ENCODE measurements at places on chromosomes 16 and 17.

DNA sequence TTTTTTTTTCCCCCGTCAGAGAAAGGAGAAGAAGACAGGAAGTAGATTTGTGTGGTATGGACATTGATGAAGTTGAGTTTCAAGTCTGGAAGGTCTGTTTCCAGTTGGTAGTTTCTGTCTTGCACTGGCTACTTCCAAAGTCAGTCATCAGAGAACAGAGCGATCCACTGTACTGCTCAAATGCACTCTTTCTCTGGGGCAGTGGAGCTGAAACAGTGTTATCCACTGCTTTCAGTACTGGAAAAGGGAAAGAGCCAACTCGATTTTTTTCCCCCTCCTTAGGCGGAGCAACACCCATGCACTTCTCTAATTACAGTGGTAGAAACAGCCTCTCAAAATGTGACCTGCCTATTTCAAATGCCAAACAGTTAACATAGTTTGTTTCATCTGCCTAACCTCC, 7.4 kb downstream of the PRKCA start:
- no peak for DNase-seq

- no peak for DNase-seq
These were observed 2.2 kb downstream of the MAPK8IP3 start for GRCh38 chr16:1708083-1708767.

DNA sequence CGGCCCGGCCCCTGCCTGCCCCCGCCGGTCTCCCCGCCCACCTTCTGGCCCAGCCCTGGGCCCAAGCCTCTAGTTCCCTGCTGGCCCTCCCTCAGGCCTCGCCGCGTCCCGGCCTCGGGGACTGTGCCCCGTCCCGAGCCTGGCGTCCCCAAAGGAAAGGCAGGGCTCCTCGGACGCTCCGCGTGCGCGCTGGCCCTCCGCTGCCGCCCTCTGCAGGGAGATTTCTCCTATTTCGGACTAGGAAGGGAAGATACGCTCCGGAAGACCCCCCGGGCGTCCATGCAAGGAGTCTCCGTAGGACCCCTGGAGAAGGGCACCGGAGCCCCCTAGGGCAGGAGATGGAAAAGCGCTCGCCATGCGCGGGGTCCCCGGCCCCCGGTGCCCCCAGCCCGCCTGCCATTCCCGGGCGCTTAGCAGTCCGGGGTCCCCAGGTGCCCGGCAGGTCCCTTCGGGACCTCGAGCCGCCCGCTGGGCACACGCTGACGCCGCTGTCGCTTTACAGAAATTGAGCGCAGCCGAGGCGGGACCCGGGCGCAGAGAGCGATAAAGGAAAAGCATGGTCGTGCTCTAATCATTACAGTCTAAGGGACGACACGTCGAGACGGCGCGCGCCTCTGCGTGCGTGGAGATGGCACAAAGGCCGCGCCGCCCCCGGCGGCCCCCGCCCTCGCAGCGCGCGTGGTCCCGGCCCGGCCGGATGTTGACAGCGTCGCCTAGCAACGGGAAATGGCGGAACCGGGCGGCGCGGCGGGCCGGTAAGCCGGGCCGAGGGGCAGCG, at the start of gene CCDC40:
CCDC40 (plus strand) TSS at position 706 of the 778 bp plus-strand sequence; CDS start at position 727, 21 bp downstream.
- peak; percentile 65 for DNase-seq

- no peak for DNase-seq
These were observed 9.1 kb downstream of the SOX8 start for GRCh38 chr16:990516-991291.

GRCh38 chr16:77785373-77785764, 3.0 kb upstream of the VAT1L start:
- no peak for DNase-seq

DNA sequence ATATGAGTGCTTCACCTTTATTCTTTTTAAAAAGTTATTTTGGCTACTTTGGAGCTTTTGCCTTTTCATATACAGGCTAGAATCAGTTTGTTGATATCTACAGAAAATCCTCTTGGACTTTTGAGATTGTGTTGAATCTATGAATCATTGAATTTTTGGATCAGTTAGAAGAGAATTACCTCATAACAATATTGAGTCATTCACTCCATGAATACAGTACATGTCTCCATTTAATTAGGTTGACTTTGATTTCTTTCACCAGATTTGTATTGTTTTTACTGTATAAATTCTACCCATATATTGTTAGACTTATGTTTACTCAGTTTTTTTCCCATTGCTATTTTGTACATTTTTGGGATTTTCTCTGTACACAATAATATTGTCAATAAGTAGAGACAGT, 54.4 kb downstream of the TAOK1 start:
- no peak for DNase-seq

DNA sequence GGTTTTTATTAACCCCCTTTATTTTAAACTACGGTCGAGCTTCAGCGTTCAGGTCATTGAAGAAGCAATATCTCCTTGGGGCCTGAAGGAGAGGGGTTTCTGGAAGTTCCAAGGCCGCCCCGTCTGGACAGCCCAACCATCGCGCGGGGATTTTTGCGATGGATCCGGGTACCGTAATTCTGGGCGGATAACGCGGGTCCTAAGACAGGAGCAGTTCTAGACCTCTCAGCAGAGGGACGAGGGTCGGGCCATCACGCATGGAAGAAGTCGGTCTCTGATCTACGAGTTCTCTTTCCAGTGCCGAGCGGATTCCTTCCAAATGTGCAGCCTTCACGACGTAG, 3.6 kb downstream of the BORCS6 start:
- no peak for DNase-seq

GRCh38 chr17:67137860-67138259, 93.5 kb downstream of the CACNG1 start:
- no peak for DNase-seq

DNA sequence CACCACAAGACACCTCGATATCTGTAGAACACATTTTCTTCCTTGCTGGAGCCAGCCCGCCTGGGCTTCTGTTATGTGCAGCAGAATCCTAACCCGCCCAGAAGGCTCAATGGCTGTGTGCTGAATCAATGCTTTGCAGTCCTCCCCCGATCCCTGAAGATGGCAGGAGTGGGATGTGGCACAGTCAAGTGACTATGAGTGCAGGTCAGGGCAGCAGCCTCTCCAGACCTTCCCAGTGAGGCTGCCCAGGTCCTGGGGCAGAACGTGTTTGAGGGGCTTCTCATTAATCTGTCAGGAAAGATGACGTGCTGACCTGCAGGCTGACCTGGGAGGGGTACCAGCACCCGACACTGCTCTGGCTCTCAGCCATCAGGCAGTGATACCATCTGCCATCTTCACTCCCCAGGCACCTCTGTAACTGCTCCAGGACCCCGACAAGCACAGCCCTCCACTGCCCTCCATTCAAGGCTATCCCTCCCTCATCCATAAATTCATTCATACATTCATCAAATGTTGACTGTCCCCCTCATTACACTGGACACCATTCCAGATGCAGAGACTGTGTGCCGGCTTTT, 35.2 kb downstream of the LRRC75A start:
- DNase-seq, result no peak

GRCh38 chr16:81466356-81466980, 21.9 kb downstream of the CMIP start:
- DNase-seq, result no peak

DNA sequence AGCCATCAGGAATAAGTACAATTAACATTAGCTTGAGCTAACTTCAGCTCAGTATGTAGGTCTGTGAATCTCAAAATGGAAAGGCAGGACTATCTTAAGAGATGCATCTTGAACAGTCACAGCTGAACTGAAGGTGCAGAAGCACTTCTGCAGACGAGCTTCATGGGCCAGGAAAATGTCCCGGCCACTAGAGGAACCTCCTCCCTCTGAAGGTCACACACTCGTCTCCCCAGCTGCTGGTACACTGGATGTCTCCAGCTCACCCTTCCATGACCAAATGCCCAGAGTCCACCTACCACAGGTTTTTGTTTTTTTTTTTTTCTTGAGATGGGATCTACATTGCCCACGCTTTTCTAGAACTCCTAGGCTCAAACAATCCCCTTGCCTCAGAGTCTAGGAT, 33.2 kb downstream of the WDR59 start:
- DNase-seq, result no peak

DNA sequence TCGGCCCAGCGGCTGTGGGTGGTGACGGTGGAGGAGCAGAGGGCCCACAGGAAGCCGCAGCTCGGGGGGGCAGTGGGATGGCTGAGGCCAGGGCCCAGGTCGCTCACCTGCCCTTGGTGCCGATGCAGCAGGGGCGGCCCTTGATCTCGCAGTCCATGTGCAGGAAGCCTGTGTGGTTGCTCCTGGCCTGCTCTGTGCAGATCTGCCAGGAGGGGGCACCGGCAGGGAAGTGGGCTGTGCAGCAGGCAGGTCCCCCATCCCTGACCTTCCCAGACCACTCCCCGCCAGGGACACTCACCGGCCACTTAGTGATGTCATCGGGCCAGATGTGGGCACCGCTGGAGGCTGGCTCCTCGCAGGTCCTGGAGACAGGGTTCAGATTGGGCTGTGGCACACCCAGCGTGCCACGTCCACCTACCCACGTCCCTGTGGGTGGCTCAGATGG, 6.2 kb downstream of the AANAT start:
- no peak for DNase-seq

DNA sequence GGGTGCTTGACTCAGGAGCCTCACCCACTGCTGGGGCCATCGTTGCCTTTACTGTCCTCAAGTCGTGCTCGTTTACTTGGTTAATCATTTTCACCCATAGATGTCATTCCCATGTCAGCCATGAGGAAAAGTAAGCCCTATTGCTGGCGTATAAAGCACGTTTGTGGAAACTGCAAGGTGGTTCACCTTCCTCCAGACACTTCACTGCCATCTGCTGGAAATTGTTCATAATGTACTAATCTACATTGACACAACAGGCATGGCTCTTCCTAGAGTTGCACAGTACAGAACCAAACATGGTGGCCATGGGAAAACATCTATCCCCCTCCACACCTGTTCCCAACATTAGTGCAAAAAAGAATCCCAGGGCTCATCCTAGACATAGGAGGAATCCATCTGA, 116.6 kb downstream of the ZNF18 start:
- DNase-seq, result no peak

- DNase-seq, result no peak
These were observed 1.0 kb downstream of the WSB1 start for GRCh38 chr17:27294689-27295630.

DNA sequence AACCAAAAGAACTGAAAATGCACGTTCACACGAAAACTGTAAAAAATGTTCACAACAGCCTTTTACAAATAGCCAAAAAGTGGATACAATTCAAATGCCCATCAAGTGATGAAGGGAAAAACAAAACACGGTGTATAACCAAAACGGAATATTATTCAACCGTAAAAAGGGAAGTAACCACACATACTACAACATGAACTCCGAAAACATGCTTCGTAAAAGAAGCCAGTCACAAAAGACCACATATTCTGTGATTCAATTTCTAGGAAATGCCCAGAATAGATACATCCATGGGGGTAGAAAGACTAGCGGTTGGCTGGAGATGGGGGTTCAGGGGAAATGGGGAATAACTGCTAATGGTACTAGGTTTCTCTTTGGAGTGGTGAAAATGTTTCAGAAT, 81.5 kb upstream of the TRAP1 start:
- no peak for DNase-seq

- DNase-seq, result no peak
These were observed 154.6 kb downstream of the NTN1 start for GRCh38 chr17:9175700-9176467.

DNA sequence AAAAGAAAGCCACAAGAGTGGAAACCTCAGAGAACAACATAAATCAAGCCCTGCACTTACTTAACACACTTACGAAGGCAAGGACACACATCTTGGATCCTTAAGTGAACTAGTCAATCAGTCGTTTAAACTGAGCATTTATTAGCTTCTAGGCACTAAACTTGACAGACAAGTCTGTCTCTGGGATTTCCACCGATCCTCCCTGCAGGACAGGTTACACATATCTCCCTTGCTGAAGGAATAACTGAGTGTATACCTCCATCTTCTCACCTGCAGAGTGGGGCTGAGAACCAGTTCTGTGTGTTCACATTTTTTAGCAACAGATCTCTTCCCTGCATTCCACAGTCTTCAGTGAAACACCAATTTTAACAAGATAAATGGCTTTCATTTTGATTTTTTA, 8.9 kb downstream of the GP2 start:
- DNase-seq, result no peak

- no peak for DNase-seq
These were observed 190.2 kb upstream of the ZNF469 start for GRCh38 chr16:88192601-88193000.

DNA sequence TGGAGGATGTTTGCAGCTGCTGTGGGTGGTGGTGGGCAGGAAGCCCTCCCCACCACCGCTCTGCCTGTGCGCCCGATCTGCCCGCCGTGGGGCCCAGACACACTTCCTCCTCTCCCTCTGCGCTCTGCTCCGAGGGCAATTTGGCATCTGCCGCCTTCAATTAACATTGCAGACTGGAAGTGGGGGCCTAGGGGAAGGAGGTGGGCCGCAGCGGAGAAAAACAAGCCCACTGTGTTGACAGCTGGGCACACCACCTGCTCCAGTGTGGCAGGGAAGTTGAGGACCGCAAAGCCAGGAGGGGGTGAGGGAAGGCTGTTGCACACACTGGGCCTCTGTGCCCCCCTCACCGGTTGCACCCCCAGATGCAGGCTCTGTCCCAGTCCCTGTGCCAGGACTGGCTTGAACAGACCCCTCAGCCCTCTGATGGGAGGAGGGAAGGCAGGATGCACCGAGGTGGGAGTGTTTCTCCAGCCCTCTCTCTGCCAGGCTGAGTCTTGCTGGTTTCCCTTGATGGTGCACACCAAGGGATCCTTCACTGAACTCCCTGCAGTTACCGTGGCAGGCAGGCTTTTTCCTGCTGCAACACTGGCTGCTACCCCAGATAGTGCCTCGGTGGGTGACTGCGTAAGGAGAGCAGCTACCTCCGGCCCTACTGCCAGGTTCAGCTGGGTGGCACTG, 72.8 kb upstream of the MED9 start:
- DNase-seq, result peak; percentile 37

- no peak for DNase-seq
These were observed at the start of gene KRT222 for GRCh38 chr17:40664582-40665333. Gene KRT222, minus strand, starts transcription at chr17:40665177. Its CDS starts 78 bp downstream, at chr17:40665099.

GRCh38 chr17:41396996-41397660, at the start of gene KRT31:
Gene KRT31, minus strand, starts transcription at chr17:41397608. Its CDS starts 69 bp downstream, at chr17:41397539.
- DNase-seq, result no peak

DNA sequence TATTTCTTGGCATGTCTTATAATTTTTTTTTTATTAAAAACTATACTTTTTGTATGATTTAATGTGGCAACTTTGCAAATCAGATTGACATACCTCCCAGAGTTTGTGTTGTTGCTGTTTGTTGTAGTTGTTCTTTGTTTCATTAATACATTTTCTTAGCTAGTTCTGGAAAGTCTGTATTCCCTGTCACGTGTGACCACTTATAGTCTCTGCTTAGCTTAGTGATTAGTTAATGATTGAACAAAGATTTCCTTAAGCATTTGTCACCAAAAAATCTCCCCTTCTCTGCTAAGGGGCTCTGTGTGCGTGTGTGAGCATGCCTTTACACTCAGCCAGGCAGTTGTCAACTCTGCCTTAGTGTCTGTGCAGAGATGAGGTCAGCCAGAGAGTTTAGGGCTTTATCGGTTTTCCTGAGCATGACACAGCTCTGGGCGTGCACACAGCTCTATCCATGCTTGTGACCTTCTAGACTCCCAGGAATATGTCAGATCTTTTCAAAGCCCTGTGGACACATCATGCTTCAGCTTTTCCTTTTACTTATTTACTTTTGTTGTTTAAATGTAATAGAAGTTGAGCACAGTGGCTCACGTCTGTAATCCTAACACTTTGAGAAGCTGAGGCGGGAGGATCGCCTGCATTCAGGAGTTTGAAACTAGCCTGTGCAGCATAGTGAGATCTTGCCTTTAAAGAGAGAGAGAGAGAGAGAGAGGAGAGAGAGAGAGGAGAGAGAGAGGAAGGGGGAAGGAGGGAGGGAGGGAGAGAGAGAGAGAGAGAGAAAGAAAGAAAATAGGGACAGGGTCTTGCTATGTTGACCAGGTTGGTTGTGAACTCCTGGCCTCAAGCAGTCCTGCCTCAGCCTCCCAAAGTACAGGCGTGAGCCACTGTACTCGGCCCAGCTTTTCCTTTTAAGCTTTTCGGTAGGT, 21.9 kb downstream of the DNAI2 start:
- DNase-seq, result no peak

Data from stimulated activated CD4-positive, alpha-beta T cell treated with anti-CD3 and anti-CD28 coated beads, Interleukin-12 subunit alpha, Interleukin-12 subunit beta, amount 100 ng/mL, for 4 hours (primary cell).